CD8-positive, alpha-beta T cell (primary cell): ENCODE measurements at places on chromosomes 1 and 21.

DNA sequence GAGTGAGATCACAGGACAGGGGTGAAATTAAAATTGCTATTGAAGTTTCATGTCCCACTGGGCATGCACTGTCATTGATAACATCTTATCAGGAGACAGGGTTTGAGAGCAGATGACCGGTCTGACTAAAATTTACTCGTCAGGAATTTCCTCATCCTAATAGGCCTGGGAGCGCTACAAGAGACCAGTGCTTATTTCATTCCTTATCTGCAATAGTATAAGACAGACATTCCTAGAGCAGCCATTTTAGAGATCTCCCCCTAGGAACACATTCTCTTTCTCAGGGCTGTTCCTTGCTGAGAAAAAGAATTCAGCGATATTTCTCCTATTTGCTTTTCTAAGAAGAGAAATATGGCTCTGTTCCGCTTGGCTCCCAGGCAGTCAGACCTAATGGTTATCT lies 181.4 kb upstream of the ETV3 start:
- no peak for DNase-seq

DNA sequence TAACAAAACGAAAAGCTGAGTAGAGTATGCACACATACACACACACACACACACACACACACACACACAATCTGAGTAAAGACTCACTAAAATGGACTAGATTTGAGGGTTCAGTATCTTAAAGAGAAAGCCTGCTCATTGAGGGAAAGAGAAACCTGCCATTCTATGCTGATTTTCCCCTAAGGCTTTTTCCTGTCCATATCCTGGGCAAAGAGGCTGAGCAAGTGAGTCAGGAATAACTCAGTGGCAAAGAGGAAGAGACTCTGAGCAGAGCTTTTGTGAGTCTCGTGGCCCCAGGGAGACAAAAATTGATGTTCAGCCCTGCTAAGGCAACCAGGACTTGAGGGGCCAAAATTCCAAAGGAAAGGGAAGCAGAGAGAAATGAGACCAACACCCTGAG lies 37.3 kb upstream of the RUNX1 start:
- DNase-seq, result no peak

GRCh38 chr1:214154596-214155292 lies 126.2 kb upstream of the SMYD2 start:
- no peak for DNase-seq

DNA sequence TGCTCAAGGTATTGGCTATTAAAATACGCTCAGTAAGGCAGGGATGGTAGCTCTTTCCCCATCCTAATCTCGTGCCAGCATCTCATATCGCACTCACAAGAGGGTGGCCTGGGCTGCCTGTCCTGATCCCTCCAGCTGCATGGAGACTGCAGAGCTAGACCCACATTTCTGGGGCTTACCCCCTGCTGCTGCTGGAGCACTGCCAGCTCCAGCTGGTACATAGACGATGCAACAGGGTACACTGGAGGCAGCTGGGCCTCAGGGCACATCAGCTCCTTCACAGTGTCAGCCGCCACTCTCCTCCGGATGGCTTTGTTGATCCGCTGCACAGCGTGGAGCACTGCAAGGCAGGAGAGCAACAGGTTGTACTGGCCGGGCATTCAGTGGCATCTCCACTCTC lies 16.0 kb downstream of the IQGAP3 start:
- DNase-seq, result no peak

GRCh38 chr1:12756768-12757413 lies 10.9 kb downstream of the CFAP107 start:
- no peak for DNase-seq

- DNase-seq, result no peak
Observed at GRCh38 chr1:55143684-55144083, 71.5 kb downstream of the USP24 start.

- DNase-seq, result no peak
Observed at GRCh38 chr1:146019231-146020057, 2.1 kb downstream of the HJV start.

GRCh38 chr21:33611006-33611744 lies 22.7 kb upstream of the DONSON start:
- DNase-seq, result no peak

- DNase-seq, result no peak
Observed at GRCh38 chr1:53771648-53772047, 32.7 kb upstream of the GLIS1 start.

DNA sequence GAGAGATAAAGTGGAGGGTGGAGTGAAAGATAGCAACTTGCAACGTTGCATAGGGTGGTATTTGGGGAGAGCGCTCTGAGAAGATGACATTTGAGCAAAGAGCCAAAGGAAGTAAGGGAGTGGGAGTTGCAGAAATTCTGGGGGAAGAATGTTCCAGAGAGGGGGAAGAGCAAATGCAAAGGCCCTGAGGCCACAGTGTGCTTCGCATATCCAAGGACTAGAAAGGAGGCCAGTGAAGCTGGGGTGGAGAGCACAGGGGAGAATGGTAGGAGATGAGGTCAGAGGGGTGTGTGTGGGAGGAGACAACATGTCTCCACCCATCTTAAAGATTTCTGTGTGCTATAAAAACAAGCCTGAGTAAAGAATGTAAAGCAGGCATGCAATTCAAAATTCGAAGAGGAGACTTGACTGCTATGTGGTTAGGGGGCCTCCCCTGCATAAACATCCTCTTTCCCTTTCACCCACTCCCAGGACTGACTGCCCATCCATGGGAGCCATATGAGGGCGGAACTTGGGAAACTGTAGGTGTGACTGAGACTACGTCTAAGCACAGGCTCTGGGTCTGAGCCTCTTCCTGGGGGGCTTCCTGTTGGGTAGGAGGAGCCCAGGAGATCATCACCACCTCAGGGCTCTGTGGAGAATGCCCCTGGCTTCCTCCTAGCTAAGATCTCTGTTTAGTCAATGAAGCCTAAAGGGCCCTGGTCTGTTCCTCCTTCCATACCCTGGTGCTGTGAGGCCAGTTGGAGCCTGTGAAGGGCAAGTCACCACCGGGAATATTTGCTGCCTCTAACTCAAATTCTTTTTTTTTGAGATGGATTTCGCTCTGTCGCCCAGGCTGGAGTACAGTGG lies 2.9 kb upstream of the CLIC4 start:
- no peak for DNase-seq
